Endodermal cell (in vitro differentiated cells): ENCODE measurements at places on chromosomes 4 and X.

DNA sequence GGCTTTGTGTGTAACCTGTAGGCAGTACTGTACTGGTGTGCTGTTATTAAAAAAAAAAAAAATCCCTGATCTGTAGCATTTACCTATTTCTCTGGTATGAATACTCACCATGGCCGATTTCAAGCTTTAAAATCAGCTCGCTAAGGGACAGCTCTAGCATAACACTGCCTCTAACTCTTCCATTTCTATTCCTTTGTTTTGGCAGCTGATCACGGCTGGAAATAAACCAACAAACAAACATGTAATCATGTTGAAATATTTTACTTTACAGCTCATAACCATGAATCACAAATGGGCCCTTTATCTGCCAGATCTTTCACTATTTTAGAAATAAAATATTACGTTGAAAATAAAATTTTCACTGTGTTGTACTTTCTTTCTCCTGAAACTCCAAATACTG lies 60.5 kb upstream of the IL15 start:
- H3K27me3 ChIP-seq = no peaks in the 10 kb centered on the region
- no peak overlapping the region for H3K4me3 ChIP-seq
- no peaks in the 10 kb centered on the region for H3K36me3 ChIP-seq

DNA sequence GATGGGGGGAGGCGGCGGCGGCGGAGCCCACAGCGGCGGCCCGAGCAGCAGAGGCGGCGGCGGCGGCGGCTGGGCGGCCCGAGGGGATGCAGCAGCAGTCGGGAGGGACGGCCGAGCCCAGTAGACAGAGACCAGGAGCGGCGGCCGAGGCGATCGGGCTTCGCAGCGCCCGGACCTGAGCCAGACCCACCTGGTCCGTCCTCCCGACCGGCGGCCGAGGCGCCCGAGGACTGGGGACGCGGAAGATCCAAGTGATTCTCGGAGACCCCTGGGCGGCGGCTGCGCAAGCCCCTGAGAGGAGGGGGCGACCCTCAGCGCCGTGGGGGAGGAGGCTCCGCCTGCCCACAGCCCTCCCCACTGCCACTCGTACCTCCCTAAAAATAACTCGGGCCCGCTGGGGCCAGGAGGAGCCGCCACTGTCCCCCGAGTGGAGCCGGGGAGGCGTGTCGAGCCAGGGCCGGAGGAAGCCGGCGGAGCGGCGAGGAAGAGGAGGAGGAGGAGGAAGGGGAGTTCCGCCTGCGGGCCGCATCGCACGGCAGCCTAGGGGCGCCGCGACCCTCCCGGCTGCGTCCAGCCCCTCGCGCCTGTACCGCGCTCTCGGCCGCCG lies 608 bp downstream of the RAPGEF2 start:
- H3K4me3 ChIP-seq = peak overlapping the region; percentile 79
- no peaks in the 10 kb centered on the region for H3K36me3 ChIP-seq
- peak; percentile 80 for DNase-seq
- H3K4me1 ChIP-seq = peaks cover 3% of the 10 kb centered on the region
- peak overlapping the region; percentile 91 for H3K27ac ChIP-seq

DNA sequence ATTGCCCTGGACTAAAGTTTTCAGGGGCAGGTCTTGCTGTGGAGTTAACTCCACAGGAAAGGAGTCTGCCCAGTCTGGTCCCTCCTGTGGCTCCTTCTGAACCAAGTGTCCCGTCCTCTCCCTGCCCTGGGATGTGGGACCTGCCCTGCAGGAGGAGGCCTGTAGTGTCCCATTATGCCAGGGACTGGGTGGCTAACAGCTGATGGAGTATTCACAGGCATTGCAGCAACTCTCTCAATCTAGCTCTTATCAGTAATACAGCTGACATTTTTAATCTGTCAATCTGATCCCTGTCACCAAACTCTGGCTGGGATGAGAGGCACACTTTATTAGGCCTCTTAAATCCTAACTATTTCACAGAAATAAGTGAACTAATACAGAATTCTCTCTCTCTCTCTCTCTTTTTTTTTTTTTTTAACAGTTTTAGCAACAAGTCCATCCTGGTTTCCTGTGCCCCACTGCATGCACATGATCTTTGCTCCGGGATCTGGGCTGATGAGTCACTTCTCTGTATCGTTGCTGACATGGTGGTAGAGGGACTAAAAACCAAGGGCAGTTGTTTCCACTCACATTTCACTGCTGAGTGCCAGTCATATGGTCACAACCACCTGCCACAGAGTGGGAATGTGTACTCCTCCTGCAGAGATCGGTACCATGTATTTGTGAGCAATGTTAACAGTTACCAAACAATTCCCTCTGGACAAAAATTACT lies 39.1 kb downstream of the HAND2 start:
- peaks cover 29% of the 10 kb centered on the region for H3K27me3 ChIP-seq
- H3K4me1 ChIP-seq = peaks cover 4% of the 10 kb centered on the region
- H3K27ac ChIP-seq = no peak overlapping the region
- no peak overlapping the region for H3K4me3 ChIP-seq
- DNase-seq = peak; percentile 67
- H3K36me3 ChIP-seq = no peaks in the 10 kb centered on the region

DNA sequence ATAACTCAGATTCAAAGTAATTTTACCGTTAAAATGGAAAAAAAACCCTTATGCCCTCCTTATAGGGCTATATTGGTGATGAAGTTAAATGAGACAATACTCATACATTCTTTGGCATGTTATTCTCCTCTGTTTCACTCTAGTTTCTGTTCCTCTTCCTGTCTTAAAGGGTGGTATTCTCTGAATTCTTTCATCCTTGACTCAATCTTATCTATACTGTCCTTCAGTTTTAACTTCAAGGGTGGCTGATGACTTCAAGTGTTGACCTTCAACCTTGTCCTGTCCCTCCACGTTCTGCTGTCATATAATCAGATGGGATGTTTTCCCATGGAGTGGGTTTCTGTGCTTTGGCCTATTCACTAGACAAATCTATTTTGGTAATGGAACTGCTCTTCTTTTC lies 44.0 kb downstream of the ZNF518B start:
- DNase-seq = no peak
- H3K27me3 ChIP-seq = no peaks in the 10 kb centered on the region
- H3K27ac ChIP-seq = no peak overlapping the region
- no peak overlapping the region for H3K4me3 ChIP-seq
- no peaks in the 10 kb centered on the region for H3K36me3 ChIP-seq

- H3K27me3 ChIP-seq = no peaks in the 10 kb centered on the region
- no peak for DNase-seq
- no peak overlapping the region for H3K4me3 ChIP-seq
- H3K4me1 ChIP-seq = no peaks in the 10 kb centered on the region
- H3K36me3 ChIP-seq = no peaks in the 10 kb centered on the region
- no peak overlapping the region for H3K27ac ChIP-seq
These were observed 38.9 kb downstream of the GPRIN3 start for GRCh38 chr4:89268679-89269078.

DNA sequence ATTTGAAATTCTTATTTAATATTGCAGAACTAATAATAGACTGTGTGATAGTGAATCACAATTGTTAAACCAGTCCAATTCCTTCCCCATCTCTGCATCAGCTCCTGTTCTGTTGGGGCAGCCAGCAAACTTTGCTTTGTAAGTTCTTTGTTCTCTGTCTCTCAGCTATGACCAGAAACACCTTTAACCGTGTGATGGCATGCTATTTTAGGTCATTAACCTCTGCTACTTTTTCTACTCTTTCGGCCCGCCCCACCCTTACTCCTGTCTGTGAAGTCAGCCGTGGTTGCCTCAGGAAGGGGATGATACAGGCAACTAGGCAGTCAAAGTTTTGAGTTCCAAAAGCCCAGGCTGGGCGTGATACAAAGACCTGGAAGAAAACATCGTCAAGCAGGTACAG lies 51.3 kb upstream of the EGFL6 start:
- H3K36me3 ChIP-seq = no peaks in the 10 kb centered on the region
- no peaks in the 10 kb centered on the region for H3K27me3 ChIP-seq

DNA sequence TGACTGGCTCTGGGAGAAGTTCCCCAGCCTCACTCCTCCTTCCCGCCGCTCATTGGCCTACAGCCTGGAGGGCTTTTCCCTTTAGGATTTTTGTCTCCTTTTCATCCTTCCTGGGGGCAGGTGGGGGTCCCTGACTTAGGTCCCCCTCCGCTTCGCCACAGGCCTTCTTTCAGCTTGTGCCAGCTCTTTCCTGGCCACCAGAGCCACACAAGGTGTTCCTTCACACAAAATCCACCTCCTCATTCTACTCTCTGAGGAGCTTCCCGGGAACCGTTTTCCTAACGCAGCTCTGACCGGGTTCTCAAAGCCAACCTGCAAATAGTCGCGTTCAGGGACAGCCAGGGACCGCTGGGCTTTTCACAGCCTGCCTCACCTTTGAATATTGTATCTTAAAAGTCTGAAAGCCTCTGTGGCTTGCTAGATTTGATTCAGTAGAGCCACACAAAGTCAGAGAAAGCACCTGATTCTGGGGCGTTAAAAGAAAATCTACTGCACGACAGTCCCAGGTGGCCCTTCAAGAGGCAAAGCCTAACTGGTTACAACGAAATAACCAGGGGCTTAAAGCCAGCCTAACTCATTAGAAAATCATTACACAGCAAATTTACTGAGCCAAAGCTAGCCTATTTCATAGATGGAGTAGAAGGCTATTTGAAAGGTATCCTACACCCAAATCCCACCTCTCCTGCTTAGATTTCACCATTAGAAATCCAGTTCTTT lies 731 bp upstream of the GPC3 start:
- no peak overlapping the region for H3K27ac ChIP-seq
- H3K4me1 ChIP-seq = peaks cover 5% of the 10 kb centered on the region
- H3K4me3 ChIP-seq = peak overlapping the region; percentile 45

DNA sequence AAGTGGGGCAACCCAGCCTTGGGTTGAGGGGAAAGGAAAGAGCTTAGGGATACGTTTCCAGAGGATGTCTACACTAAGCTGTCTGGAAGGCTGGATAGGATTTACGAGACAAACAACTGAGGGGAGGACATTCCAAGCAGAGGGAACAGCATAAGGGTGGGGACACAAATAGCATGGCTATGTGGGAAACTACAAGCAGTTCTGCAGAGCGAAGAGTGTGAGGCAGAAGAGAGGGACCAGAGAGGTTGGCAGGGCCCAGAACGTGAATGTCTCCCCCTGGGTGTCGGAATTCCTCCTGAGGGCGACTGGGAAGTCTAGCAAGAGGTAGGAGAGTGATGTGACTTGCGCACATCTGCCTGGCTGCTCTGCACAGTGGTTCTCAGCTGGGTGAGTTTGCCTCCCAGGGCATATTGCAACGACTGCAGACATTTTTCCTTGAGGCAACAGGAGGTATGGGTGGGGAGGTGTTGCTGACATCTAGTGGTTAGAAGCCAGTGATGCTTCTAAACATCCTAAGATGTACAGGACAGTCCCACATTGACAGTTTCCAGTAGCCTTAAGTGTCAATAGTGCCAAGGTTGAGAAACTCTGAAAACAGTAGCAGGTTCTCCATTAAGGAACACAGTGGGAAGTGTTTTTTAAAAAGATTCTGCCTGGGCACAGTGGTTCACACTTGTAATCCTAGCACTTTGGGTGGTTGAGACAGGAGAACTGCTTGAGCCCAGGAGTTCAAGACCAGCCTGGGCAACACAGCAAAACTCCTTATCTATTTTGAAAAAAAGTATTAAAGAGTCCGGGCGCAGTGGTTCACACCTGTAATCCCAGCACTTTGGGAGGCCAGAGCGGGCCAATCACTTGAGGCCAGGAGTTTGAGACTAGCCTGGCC lies 9.2 kb downstream of the NDUFA1 start:
- H3K4me3 ChIP-seq = no peak overlapping the region
- peak; percentile 65 for DNase-seq
- no peak overlapping the region for H3K27ac ChIP-seq
- no peaks in the 10 kb centered on the region for H3K36me3 ChIP-seq
- H3K27me3 ChIP-seq = no peaks in the 10 kb centered on the region

DNA sequence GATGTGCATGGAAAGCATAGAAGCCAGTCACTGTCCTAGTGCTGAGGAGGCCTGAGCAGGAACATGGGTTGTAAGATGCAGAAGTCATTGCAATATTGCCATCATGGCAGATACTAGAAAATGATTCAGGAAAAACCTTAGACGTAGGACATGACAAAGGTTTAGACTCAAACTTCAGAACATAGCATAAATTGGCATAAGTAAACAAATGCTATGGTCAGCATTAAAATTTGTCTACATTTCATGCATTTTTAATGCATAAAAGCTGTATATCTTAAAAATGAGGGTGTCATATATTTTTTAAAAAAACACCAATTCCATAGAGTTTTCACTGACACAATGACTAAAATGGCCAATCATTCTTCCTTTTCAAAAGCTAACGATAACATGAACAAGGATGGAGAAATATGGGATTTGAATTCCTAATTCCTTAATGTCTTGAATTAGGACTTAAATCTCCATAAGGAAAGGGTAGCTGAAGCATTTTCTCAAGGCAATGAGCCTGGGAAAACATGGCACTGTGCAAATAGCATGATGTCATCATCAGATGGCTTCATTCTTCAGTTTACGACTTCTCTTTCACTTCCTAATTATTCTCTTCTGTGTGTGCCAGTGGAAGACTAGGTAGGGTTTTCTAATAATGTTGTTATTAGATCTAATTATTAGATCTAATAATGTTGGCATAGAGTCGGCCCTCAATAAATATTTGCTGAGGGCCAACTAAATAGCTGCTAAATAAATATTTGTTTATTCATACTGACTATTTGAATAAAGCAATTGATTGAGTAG lies 125.1 kb upstream of the FRG1 start:
- no peak for DNase-seq
- H3K4me1 ChIP-seq = no peaks in the 10 kb centered on the region
- H3K4me3 ChIP-seq = no peak overlapping the region
- no peaks in the 10 kb centered on the region for H3K27me3 ChIP-seq
- H3K27ac ChIP-seq = no peak overlapping the region

GRCh38 chrX:85591536-85591935 lies 212.1 kb upstream of the POF1B start:
- no peaks in the 10 kb centered on the region for H3K4me1 ChIP-seq
- no peaks in the 10 kb centered on the region for H3K36me3 ChIP-seq
- no peak overlapping the region for H3K4me3 ChIP-seq
- H3K27me3 ChIP-seq = no peaks in the 10 kb centered on the region
- H3K27ac ChIP-seq = no peak overlapping the region
- DNase-seq = no peak

DNA sequence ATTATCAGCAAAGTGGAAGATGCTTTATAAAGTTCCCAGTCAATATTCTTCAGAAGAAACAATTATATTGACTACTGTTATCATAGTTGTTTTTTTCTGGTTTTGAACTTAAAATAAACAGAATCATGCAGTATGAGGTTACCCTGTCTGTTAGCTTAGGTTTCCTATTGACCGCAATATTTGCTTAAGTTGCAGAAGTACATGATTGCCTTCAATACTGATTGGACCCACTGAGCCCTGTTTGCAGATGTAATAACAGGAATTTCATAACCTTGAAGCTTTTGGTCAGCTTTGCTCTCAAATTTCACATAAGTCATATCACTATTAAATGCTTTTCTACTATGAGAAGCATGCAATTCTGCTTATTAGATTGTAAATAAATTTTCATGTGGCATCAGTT lies 229.1 kb upstream of the FSTL5 start:
- DNase-seq = no peak
- no peak overlapping the region for H3K4me3 ChIP-seq
- H3K4me1 ChIP-seq = no peaks in the 10 kb centered on the region
- no peak overlapping the region for H3K27ac ChIP-seq

GRCh38 chrX:48831136-48831908 lies 4.1 kb downstream of the PCSK1N start:
- peak; percentile 54 for DNase-seq
- no peak overlapping the region for H3K4me3 ChIP-seq
- H3K4me1 ChIP-seq = no peaks in the 10 kb centered on the region
- peaks cover 53% of the 10 kb centered on the region for H3K27me3 ChIP-seq
